ENCODE measurements at places on chromosomes 7 and 10.

- no peak for DNase-seq
Measured at GRCh38 chr7:1130021-1130990, 29.7 kb downstream of the ZFAND2A start.

DNA sequence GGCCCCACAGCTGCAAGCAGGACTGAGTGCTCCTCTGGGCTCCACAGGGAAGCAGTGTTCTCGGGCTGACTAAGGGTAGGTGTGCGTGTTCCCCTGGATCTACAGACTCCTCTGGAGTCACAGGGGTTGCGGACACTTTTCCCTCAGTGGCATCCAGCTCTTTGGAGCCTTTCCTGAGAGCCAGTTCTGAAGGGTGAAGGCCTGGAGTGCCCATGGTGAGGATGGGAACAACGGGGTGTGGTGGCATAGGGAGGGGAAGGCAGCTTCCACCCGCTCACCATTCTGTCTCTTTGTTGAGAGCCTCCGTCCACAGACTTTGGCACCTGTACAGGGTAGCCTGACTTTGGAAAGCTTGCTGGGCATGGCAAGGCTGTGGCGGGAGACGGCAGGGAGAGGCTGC, 104.1 kb upstream of the PCBD1 start:
- DNase-seq: no peak

- DNase-seq: no peak
Measured at GRCh38 chr7:66267249-66267648, 62.1 kb downstream of the TPST1 start.

DNA sequence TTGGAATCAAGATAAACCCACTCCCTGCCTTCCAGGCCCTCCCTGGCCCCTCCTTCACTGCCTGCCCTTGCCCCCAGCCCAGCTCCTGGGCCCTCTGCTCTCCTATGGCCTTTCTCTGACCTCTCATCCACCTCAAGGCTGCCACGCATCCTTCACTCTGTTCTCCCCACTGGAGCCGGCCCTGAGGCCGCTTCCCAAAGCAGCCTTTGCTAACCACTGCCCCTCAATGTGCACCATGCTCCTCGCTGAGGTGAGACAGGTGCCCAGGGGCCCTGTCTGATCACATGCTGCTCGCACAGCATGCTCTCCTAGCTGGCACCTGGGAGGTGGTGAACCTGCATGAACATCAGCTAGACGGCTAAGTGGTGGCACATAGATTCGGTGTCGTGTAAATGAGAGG, 138.5 kb upstream of the RET start:
- DNase-seq: no peak

DNA sequence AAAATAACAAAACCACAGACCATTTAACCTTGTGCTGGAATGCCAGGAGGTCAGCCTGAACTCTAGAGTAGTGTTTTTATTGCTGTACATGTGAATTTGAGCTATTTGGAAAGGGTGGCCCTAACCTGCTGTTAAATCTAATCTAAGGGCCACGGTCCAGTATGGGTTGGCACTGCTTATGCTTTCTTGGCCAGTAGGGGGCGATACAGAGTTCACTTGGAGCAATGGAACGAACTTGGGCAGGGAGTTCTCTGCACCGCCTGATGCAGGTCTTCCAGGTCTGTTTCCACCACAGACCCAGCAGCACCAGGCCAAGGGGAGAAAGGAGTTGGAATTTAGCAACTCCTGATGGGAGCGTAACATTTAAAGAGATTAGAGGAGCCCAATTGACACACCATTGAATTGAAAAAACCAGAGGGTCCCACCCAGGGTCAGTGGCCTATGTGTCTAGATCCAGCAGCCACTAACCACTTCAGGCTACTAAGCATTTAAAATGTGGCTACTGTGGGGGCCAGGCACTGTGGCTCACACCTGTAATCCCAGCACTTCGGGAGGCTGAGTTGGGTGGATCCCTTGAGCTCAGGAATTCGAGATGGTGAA, 75.7 kb upstream of the EFCAB10 start:
- DNase-seq: no peak

- no peak for DNase-seq
Measured at GRCh38 chr10:78771260-78771659, 297.5 kb upstream of the ZMIZ1 start.

DNA sequence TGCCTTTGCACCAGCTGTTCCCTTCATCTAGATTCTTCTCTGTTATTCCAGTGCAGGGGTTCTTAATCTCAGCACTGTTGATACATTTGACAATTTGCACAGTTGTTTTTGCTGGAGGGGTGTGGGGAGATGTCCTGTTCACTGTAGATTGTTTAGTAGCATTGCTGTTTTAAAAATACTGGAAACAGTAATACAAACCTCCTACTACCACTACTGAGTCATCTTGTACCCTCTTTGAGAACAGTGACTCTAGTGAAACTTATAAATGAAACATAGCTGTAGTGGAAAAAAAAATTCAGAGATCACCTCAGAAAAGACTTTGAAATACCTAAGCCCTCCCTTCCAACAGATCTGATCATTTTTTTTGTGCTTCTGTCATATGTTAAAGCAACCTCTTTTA, 154.8 kb upstream of the TMEM196 start:
- DNase-seq: no peak

- DNase-seq: no peak
Measured at GRCh38 chr10:131252567-131253276, 58.8 kb downstream of the TCERG1L start.

- no peak for DNase-seq
Measured at GRCh38 chr7:35624299-35625186, 70.4 kb downstream of the HERPUD2 start.

- no peak for DNase-seq
Measured at GRCh38 chr10:19347621-19348020, 299.0 kb downstream of the MALRD1 start.

- no peak for DNase-seq
Measured at GRCh38 chr7:39686261-39686924, 63.0 kb downstream of the RALA start.

DNA sequence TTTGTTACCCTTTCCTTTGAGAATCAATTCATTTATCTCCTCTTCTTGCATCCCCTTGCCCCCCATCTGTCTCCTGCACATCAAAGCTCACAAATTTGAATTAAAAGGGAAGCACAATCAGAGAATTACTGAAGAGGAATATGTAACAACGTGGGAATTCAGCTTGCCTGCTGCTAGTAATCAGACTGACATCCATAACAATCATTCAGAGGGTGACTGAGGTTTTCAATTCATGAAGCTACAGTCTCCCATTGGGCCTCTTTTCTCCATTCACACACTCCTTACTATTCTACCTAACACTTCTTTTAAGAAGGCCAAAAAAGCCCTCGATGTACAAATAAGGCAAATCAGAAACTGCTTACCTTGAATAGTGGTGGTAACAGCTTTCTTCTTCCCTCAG, 24.3 kb upstream of the DNA2 start:
- no peak for DNase-seq

DNA sequence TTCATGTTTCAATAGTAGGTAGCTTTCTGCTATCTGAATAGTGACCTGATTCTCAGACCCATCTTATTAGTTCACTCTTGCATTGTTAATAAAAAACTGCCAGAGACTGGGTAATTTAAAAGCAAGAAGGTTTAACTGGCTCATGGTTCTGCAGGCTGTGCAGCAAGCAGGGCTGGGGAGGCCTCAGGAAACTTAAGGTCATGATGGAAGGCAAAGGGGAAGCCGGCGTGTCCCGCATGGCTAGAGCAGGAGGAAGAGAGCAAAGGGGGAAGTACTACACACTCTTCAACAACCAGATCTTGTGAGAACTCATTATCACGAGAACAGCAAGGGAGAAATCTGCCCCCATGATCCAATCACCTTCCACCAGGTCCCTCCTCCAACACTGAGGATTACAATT, 185.2 kb upstream of the PITRM1 start:
- no peak for DNase-seq

- no peak for DNase-seq
Measured at GRCh38 chr10:15120523-15120922, 23.4 kb downstream of the RPP38 start.

DNA sequence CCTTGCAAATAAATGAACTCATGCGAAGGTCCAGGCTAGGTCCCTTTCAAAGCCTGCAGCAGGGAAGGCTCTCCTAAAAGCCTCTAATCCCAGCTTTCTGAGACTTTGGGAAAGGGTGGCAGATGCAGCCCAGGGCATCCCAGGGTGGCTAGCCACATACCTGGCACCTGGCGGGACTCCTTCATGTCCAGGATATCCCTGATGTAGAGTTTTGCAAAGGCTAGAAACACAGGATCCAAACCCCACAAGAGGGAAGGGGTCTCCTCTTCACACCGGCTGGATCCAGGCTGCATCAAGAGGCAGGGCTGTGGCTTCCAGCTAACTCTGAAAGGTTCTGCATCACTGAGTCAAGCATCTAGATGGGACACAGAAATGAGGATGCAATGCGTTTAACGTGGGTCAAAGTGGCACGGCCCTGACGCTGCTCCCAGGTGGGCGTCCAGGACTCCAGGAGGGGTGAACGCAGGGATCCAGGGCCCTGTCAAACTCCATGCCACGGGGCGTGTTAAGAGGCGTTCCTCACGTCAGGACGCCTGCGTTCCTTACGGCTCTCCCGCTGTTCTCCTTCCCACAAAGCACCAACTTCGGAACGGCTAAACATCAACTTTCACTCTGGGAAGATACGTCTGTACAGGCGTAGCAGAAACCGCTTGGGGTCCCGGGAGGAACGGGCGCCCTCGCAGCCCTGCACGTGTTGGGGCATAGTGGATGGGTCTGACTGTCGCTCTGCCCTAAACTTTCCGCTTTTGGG, 507 bp downstream of the STN1 start:
- peak; percentile 67 for DNase-seq

- no peak for DNase-seq
Measured at GRCh38 chr10:782751-783648, 93.5 kb upstream of the DIP2C start.
